ENCODE measurements at places on chromosomes 1 and 21. TPM values are rescaled to one million over a fixed set of nuclear protein-coding genes. Genes with fewer than 3 reads are reported as not detected.

DNA sequence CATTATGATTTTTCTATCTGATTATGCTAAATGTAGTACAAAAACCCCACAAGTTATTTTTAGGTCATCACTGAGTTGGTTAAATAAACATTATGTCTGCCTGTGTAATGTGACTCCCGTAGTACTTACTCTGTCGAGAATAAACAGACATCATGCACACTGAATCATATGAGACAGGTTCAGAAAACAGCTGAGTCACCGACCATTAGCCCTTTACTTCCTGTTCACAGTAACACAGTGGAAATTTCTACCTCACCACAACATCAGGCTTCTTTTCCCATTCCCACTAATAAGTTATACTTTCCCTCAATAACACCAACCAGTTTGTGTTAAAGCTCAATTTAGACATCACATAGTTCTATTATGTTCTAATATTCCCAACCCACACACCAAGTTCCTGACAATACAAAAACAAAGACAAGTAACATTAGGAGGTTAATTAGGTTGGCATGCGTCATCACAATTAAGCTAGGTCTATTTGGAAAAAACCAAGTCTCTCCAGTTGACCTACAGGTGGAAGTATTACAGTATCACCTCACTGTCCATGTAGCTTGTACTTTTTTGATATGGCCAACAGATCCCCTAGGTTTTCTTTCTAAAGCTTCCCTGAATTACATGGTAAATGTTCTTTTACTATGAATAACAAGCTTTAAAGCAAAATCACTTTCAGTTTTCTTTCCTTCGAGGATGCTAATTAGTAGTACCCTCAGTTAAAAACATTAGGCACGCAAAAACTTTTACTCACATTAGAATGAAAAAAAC lies 154.2 kb downstream of the EIF4G3 start:
- peak; percentile 79 for DNase-seq

Gene CXADR
- 20.1 TPM for total RNA-seq

GRCh38 chr1:150152182-150152536 lies 2.4 kb downstream of the PLEKHO1 start:
- DNase-seq: no peak

Gene C1orf115
- total RNA-seq: 1.1 TPM

Gene KRTAP19-3
- not detected for total RNA-seq

Gene SDC3
- 383 TPM for total RNA-seq

GRCh38 chr1:32651461-32652073 lies 559 bp downstream of the RBBP4 start:
- no peak for DNase-seq

GRCh38 chr1:4778056-4778455 lies 123.6 kb downstream of the AJAP1 start:
- DNase-seq: peak; percentile 12

DNA sequence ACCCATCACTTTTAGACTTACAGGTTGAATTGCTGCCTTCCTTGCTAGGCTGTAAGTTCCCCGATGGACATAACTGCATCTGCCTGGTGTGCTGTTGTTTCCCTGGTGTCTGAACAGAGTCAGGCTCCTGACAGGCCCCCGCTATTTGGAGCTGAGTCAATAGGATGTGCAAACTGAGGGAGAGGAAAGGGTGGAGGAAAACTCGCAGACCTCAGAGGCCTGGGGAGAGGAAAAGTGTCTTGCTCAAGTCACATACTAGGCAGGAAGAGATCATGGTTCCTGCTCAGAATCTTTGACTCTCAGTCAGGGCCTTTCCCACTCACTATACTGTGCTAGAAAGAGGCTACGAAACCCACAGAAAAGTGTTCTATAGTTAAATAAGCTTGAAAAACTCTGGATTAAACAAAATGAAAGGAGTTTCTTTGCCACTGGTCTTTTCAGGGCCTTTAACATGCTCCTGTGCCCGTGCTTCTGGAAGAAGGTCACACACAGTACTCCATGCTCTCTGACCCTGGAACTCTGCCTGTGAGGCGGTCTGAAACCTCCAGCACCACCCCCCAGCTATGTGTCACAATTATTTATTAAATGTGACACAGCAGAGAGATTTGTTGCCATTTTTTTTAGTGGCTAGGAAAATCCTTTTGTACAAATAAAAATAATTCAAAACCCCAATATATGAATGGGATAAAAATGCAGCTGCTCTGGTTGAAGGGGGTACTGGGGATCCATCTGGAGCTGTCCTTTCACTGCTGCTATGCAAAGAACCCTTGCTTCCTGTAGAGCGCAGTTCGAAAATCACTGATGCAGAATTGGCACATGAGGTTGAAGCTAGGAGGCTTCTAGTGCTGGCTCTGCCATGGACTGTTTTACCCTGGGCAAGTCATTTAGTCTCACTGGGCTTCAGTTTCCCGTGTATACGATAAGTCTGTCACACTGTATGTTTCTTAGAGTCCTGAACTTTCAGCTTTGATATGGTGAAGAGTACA lies 20.1 kb upstream of the CDCP2 start:
- DNase-seq: peak; percentile 91

Gene CLDN17
- total RNA-seq: not detected

DNA sequence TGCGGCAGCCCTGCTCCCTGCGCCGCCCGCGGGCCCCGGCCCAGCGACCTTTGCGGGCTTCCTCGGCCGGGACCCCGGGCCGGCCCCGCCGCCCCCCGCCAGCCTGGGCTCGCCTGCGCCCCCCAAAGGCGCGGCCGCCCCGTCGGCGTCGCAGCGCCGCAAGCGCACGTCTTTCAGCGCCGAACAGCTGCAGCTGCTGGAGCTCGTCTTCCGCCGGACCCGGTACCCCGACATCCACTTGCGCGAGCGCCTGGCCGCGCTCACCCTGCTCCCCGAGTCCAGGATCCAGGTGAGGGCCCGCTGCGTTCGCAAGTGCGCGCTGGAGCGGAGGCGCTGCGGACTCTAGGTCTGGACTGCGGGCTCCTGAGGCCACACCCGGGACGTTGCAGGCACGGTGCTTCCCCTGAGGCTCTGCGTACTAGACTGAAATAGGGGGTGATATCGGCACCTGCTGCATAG lies 351 bp downstream of the MIXL1 start:
- no peak for DNase-seq
